ENCODE measurements at places on chromosomes 5 and 9. TPM values are rescaled to one million over a fixed set of nuclear protein-coding genes. Genes with fewer than 3 reads are reported as not detected.

Gene MRPS2
- 31.8 TPM for polyA plus RNA-seq

Gene FBP1
- polyA plus RNA-seq, result 0.56 TPM

Gene HBEGF
- 14.4 TPM for polyA plus RNA-seq

DNA sequence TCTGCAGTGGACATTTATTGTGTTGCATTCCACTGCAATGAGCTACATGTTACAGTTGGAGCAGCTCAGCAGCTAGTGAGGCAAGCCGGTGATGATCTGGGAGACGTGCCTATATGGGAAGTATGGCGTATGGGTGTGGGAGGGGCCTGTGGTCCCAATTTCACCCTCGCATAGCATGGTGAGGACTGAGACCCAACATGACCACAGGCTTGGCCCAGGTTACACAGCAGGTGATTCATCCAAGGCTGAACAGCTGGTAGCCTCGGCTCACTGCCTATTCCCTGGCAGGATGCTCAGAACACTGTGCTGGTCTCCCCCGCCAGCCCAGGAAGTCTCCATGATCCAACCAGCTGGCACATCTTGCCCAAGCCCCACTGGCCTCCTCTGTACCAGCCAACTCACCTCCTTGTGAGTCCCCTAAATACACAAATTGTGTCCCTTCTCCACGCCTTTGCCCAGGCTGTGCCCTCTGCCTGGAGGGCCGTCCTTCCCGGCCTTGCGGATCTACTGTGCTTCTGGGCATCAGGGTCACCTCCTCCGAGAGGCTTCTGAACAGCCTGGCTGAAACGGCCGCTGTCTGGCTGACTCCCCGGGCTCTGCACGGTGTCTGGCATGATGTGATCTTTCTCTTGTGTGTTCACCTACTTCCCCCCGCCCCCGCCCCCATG, 81.4 kb downstream of the NSUN2 start:
- DNase-seq, result peak; percentile 30

GRCh38 chr5:89817841-89818240, 591.7 kb downstream of the CETN3 start:
- no peak for DNase-seq

DNA sequence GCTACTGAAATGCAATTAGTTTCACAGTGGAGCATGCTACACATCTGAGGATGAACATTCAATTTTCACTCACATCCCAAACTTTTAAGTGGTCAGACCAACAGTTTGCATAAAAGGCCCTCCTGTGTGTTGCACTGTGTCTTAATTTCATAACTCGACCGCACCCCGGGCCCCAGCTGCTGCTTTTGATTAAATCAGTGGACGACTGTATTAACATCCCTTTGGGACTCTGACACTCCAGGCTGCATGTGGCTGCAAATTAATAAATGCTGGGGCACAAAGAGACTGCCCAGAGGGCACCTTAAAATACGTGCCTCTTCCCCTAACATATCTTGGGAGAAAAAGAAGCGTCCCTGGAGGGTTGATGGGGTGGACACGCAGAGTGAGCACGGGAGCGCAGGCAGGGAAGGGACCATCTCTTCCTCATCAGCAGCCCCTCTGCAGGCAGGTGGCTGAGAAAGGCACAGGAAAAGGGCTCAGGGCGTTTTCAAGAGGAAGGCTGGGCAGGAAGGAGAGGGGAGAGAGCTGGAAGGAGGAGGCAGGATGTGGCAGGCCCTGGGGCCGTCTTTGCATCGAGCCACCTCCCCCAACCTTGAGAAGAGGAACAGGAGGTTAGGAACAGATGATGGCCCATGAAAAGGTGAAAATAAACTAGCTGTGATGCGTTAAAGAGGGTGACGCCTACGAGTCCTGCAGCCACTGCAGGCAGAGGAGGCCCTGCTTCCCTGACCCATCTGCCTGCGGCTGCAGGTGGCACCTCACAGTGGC, 18.6 kb downstream of the MED10 start:
- DNase-seq, result no peak

- DNase-seq, result no peak
Observed at GRCh38 chr5:34497470-34497808, 158.7 kb upstream of the RAI14 start.

DNA sequence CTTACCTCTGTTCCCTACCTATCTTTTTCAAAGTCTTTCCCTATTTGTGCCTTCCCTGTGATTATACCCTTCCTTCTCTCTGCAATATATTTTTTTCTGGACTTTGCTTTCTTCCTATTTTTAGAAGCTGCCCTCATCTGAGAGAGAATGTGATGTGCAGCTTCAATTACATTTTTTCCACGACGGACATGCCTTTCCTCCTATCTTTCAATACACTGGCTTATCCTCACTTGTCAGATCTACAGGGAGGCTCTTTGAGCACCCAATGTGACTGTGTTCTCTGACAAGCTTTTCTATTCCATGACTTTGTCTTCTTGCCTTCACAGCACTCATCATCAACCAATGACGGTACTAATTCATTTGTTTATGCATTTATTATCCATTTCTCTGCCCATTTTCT, 227.9 kb upstream of the CLINT1 start:
- no peak for DNase-seq

DNA sequence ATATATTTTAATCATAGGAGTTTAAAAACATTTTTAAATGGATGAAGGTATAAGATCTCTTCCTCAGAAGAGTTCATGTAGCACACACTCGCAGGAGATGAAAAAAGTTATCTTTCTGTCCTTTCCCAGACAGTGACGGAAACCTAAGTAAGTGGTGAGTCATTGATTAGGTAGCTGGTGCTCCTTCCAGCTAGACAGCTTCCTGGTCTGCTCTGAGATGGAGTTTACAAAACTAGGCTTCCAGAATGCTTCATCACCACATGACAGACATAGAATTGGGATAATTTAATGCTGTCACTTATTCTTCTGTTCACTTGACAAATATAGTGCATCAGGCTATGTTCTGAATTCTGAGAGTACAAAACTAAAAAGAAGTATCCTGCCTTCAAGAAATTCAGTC, 2393.0 kb upstream of the C9orf72 start:
- DNase-seq, result no peak

DNA sequence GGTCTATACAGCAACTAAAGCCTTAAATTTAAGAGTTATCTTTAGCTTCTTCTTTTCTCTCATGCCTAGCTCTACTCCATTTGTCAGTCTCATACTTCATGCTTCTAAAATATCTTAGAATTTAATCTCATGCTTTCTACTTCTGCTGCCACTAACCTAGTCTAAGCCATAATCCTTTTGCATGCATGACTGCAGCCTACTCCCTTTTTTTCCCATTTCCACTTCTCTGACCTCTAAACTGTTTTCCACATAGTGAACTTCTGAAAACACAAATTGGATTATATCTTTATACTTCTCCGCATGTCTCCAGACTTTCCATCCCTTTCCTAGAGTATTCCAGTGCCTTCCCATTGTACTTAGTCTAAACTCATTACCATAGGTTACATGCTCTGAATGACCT, 193.0 kb downstream of the XRCC4 start:
- no peak for DNase-seq

GRCh38 chr9:108664309-108665255, 191.2 kb downstream of the ACTL7B start:
- DNase-seq, result no peak
